ENCODE measurements at places on chromosomes 4 and X. TPM values are rescaled to one million over a fixed set of nuclear protein-coding genes. Genes with fewer than 3 reads are reported as not detected.

The NPNT gene
- total RNA-seq = 60.3 TPM

The SH3RF1 gene
- total RNA-seq = 13.0 TPM

The GPM6B gene
- 380 TPM for total RNA-seq

The APEX2 gene
- total RNA-seq = 1.6 TPM

The FRAS1 gene
- 13.0 TPM for total RNA-seq

The MAP7D2 gene
- total RNA-seq = 11.4 TPM

The DMP1 gene
- not detected for total RNA-seq

The CLTRN gene
- total RNA-seq = 0.41 TPM

The TCEAL5 gene
- 6.9 TPM for total RNA-seq

The PDE6B gene
- 2.0 TPM for total RNA-seq

The AKAP4 gene
- total RNA-seq = not detected

The MND1 gene
- total RNA-seq = 3.7 TPM

The COX18 gene
- 26.1 TPM for total RNA-seq

The IL2 gene
- total RNA-seq = not detected

The PKD2 gene
- total RNA-seq = 58.3 TPM

The PNMA3 gene
- 12.6 TPM for total RNA-seq

The IL15 gene
- total RNA-seq = 1.2 TPM

The ZCCHC18 gene
- total RNA-seq = 10.2 TPM

The GPR78 gene
- under 0.01 TPM for total RNA-seq

The NXF2B gene
- total RNA-seq = not detected

The TEX11 gene
- not detected for total RNA-seq

The GLRA3 gene
- total RNA-seq = 6.1 TPM

The MGAT4D gene
- total RNA-seq = not detected

The CDX4 gene
- not detected for total RNA-seq

The SPANXN4 gene
- not detected for total RNA-seq

The SPACA5 gene
- not detected for total RNA-seq

The FDCSP gene
- not detected for total RNA-seq

The DUX4 gene
- total RNA-seq = not detected

The USP26 gene
- total RNA-seq = not detected

The SLC6A8 gene
- total RNA-seq = 12.2 TPM

The PNMA6A gene
- total RNA-seq = 23.2 TPM

The UGT8 gene
- total RNA-seq = 4.5 TPM

The HSD17B13 gene
- total RNA-seq = 0.41 TPM

The CNKSR2 gene
- total RNA-seq = 173 TPM

The TCP11X2 gene
- not detected for total RNA-seq

The CXCL3 gene
- total RNA-seq = 0.41 TPM

The RIBC1 gene
- 0.41 TPM for total RNA-seq

The CENPVL2 gene
- total RNA-seq = 3.3 TPM

The SULT1B1 gene
- total RNA-seq = 0.41 TPM

The PLXNA3 gene
- 14.7 TPM for total RNA-seq

The TEX13C gene
- not detected for total RNA-seq

The L1CAM gene
- 101 TPM for total RNA-seq

The VSIG4 gene
- 15.1 TPM for total RNA-seq

The PPP4R3C gene
- not detected for total RNA-seq

The HS6ST2 gene
- total RNA-seq = 13.0 TPM

The DIPK2B gene
- 1.6 TPM for total RNA-seq

The ARMCX4 gene
- total RNA-seq = 9.4 TPM

The KIF4A gene
- total RNA-seq = 2.9 TPM

The FATE1 gene
- total RNA-seq = not detected

The DSPP gene
- 0.41 TPM for total RNA-seq

The HSFX2 gene
- 1.2 TPM for total RNA-seq

The SEPTIN11 gene
- 198 TPM for total RNA-seq

The HPGD gene
- 5.7 TPM for total RNA-seq

The MAMLD1 gene
- total RNA-seq = 2.4 TPM

Measured in frontal cortex (tissue), 4 donors.